Fibroblast of villous mesenchyme (primary cell): ENCODE measurements at places on chromosomes 4 and X. TPM values are rescaled to one million over a fixed set of nuclear protein-coding genes. Genes with fewer than 3 reads are reported as not detected.
A peak's percentile ranks its signal among the peaks of the same experiment; 100 is the strongest.

SLC16A2 gene
- total RNA-seq: 10.6 and 10.8 TPM in 2 replicates

VEGFD gene
- total RNA-seq: under 0.01 TPM in 1 of 2 replicates, not detected in the other

GPR143 gene
- 0.32 and 0.43 TPM in 2 replicates for total RNA-seq

POF1B gene
- total RNA-seq: not detected in 2 replicates

RAB33A gene
- 1.3 and 3.5 TPM in 2 replicates for total RNA-seq

TIGD4 gene
- under 0.01 TPM in 2 replicates for total RNA-seq

HTRA3 gene
- 0.86 and 1.3 TPM in 2 replicates for total RNA-seq

RBMXL3 gene
- not detected in 2 replicates for total RNA-seq

ERCC6L gene
- 2.3 and 5.6 TPM in 2 replicates for total RNA-seq

- no peak for DNase-seq
Measured at GRCh38 chrX:36407836-36408235, 488.3 kb downstream of the CFAP47 start.

- DNase-seq: peak; percentile 30
Measured at GRCh38 chr4:10403633-10404445, 53.4 kb downstream of the ZNF518B start.

DNA sequence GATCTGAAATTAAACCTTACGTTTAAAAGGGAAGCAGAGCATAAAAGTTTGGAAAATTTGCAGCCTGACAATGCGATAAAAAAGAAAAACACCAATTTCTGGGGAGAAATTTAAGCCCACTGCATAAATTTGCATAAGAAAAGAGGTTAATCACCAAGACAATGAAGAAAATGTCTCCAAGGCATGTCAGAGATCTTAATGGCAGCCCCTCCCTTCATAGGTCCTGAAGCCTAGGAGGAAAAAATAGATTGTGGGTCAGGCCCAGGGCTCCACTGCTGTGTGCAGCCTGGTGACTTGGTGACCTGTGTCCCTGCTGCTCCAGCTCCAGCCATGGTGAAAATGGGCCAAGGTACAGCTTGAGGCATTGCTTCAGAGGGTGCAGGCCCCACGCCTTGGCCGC is 264.0 kb upstream of the CT83 start:
- DNase-seq: no peak

GRCh38 chr4:158581161-158581560 is 59.5 kb downstream of the RXFP1 start:
- peak; percentile 65 for DNase-seq

DNA sequence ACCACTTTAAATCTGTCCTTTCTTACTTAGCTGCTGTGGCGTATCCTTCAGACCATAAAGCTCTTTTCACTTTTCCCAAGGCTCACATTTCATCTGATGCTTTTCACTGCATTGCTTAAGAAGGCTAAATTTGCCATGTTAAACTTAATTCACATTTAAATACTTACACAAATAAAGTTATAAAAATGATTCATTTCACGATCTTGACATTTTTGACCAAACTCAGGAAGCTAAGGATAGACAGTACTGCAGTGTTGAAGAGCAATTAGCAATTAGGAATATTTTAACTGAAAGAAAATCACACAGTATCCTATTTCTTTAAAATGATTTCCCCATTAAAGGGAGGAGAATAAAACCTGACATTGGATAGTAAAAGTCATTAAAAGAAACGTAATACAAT is 1038.6 kb downstream of the STPG2 start:
- DNase-seq: no peak

DNA sequence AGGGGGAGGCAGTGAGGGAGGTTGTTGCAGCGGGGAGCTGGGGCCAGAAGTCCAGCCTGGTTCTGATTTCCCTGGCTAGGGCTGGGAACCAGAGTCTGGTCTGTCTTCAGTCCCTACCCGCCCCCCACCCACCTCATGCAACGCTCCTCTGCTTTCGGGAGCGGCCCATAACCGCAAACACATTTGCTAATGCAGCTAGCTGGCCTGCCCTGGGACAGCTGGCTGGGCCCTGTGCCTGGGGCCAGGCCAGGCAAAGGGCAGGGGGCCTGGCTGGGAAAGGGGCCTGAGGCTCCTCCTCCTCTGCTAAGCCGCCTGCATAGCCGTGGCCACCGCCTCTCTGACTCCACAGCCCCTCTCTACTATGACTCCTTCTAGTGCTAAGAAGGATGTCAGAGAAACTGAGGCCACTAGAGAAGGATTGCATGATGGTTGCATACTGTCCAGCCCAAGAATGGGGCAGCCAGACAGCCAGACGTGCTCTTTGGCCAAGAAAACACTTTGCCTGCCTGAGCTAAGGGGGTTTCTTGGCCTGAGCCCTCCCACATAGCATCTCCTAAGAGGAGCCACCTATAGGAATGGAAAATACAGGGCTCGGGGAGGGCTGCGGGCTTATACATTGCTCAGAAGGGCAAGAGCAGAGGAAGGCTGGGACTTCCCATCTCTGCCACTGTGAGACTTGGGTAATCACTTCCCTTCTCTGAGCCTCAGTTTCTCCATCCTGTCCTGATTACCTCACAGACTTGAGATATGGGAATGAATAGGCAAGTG is 76.9 kb downstream of the PJA1 start:
- DNase-seq: peak; percentile 70

- DNase-seq: no peak
Measured at GRCh38 chrX:64975491-64975890, 759 bp downstream of the ZC4H2 start.

- no peak for DNase-seq
Measured at GRCh38 chr4:185093603-185094002, 49.5 kb upstream of the SLC25A4 start.

DNA sequence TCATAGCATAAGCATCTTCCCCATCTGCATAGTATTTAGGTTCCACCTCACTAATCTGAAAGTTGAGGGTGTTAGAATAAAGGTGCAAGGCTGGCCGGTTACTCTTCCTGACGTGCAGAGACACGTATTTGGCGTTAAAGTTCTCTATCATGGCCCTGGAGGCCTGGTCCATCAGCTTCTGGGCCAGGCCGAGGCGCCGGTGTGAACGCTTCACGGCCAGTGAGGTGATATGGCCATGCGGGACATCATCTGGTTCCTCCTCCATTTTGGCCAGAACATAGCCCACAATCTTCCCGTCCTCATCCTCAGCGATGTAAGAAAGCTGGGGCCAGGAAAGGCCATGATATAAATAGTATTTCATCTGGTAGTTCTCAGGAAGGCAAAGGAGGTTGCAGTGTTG is 425 bp downstream of the NAA11 start:
- no peak for DNase-seq

DNA sequence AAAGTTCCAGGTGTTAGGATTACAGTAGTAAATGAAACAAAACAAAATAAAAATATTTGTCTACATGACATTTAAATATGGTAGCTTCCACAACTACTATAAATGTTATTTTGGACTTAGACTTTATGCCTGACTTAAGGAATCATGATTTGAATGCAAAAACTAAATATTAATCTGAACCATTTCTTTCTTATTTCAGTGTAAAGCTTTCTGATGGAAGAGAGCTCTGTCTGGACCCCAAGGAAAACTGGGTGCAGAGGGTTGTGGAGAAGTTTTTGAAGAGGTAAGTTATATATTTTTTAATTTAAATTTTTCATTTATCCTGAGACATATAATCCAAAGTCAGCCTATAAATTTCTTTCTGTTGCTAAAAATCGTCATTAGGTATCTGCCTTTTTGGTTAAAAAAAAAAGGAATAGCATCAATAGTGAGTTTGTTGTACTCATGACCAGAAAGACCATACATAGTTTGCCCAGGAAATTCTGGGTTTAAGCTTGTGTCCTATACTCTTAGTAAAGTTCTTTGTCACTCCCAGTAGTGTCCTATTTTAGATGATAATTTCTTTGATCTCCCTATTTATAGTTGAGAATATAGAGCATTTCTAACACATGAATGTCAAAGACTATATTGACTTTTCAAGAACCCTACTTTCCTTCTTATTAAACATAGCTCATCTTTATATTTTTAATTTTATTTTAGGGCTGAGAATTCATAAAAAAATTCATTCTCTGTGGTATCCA is 1.6 kb downstream of the CXCL8 start:
- DNase-seq: no peak

DNA sequence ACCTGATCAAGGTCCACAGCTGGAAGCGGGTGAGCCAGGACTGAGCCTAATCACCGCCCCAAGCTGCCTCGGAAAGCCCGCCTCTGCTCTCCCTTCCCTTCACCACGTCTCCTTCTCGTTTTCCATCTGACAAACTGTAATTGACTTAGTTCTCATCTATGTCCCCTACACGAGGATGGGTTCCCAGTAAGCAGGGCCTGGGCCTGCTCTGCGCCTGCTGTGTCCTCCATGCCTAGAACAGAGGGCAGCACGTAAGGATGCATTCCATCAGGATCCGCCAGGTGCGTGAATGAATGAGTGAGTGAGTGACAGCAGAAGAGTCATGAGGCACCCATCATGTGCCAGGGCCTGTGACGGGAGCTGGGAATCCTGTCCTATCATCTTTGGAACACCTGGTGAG is 86.7 kb downstream of the JAKMIP1 start:
- no peak for DNase-seq

DNA sequence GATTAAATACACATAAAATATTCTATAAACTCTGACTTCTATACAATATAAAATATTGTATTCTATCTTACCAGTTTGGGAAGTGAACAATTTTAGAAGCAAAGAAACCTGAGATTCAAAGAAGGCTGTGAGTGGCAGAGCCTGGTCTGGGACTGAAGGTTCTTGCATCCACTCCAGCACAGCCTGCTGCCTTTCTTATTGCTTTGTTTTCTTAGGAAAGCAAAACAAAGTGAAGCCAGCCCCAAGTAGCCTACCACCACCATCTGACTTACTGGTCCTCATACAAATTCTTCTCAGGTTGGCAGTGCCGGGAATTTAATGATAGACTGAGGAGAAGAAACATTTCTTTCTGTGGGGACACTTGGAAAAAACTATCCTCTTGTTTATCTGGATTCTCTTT is 129.7 kb upstream of the SMAD1 start:
- DNase-seq: no peak

GRCh38 chr4:5366421-5366820 is 315.1 kb downstream of the STK32B start:
- peak; percentile 14 for DNase-seq

DNA sequence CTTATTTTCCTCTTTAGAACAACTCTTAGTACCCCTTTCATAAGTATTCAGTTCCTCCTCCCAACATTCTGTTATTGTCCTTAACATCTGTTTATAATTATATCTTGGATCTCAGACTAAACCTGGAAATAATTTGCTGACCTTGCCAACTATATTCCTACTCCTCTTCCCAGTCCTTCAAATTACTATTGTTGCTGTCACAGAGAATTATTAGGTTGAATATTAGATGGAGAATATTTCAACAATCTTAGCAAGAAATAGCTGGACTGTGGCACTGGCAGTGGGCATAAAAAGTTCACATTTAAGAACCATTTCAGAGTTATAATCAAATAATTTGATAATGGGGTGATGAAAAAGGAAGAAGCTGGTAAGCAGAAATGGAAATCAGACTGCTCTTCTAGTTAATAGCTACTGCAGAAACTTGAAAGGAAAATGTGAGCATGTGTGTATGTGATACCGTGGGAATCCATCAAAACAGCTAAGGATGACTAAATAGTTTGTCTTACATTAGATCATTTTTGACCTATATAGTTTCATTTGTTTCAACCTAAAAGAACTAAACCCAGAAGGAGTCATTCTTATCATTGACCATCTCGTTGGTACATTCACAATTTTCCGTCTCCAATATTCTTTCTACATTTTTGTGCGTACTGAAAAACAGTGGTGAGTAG is 43.3 kb upstream of the PRDM8 start:
- peak; percentile 47 for DNase-seq

DNA sequence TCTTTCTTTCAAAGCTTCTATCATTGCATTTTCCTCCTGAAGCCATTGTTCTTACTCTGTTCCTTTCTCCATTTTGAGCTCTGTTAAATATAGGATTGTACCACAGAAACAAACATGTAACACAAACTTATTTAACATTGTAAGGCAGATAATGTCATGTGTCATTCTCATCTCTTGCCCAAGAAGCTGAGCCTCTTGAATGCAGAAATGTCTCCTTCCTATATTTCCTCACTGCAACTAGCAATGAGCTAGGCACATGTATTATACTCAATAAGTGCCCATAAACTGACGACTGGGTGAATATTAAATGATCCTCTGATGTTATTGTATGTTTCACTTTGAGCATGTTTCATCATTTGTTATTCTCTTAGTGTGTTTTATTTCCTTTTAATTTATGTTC is 56.7 kb upstream of the SLC7A11 start:
- no peak for DNase-seq

GRCh38 chr4:94357624-94358023 is 15.0 kb upstream of the HPGDS start:
- no peak for DNase-seq

DNA sequence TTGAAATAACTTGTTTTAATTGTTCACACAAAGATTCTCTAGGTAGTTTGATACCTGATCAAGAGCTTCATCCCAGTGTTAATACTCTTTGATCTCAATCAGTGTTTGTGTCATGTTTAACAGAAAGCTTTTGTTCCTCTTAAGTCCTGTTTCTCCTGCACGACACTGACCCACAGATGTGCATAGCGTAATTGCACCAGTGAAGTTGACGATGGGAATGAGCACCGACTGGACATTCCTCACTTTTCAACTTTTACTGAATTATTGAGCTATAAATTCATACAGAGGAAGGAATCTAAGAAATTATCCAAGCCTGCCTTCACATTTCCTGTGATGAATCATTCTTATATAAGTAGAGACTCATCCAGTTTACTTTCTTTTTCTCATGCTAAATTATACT is 878.7 kb upstream of the TENM3 start:
- DNase-seq: no peak

- DNase-seq: no peak
Measured at GRCh38 chr4:142435599-142436235, 410.4 kb downstream of the INPP4B start.
